ENCODE measurements at places on chromosomes 12 and 14.

DNA sequence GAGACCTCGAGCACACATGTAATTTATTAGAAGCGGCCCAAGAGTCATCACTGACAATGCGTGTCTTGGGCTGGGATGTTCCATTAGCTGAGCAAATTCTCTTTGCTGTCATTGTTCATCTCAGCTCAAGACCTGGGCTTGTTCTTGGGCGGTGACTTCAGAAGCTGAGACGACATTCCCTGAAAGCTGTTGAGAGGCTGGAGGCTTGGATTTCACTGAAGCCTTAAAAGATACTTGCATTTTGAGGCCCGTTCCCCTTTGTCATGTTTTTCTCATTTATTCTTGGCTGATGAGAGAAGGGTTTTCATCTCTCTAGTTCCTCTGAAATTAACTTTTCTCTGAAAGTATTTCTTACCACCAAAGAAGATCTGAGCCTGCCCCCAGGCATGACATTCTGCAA is 16.6 kb upstream of the SUSD6 start:
- H3K4me1 ChIP-seq, result no peaks in the 10 kb centered on the region
- no peak for DNase-seq
- H3K36me3 ChIP-seq, result no peaks in the 10 kb centered on the region
- no peak overlapping the region for H3K4me3 ChIP-seq

GRCh38 chr12:19615384-19615725 is 176.1 kb downstream of the AEBP2 start:
- DNase-seq, result no peak
- H3K27ac ChIP-seq, result no peak overlapping the region
- no peaks in the 10 kb centered on the region for H3K36me3 ChIP-seq

DNA sequence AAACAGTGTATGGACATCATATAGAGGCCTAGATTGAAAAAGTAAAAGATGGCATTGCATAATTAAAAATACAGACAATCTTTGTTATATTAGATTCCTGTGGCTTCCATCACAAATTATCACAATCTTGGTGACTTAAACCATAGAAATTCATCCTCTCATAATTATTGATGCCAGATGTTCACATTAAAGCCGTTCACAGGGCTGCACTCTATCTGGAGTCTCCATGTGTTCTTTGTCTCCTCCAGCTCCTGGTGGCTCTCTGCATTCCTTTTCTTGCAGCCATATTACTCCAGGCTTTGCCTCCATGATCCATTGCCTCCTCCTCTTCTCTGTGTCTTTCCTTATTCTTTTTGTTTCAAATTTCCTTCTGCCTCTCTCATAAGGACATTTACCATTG is 875.7 kb upstream of the USP15 start:
- H3K27ac ChIP-seq, result no peak overlapping the region
- H3K36me3 ChIP-seq, result no peaks in the 10 kb centered on the region
- H3K4me1 ChIP-seq, result no peaks in the 10 kb centered on the region
- no peaks in the 10 kb centered on the region for H3K27me3 ChIP-seq

- H3K36me3 ChIP-seq, result no peaks in the 10 kb centered on the region
- no peaks in the 10 kb centered on the region for H3K4me1 ChIP-seq
- H3K4me3 ChIP-seq, result no peak overlapping the region
- no peak overlapping the region for H3K27ac ChIP-seq
Measured at GRCh38 chr12:41151793-41152192, 36.3 kb upstream of the PDZRN4 start.

GRCh38 chr14:96424109-96424989 is 32.4 kb downstream of the AK7 start:
- peak; percentile 9 for DNase-seq
- H3K4me1 ChIP-seq, result peaks cover 2% of the 10 kb centered on the region
- H3K27ac ChIP-seq, result no peak overlapping the region
- H3K4me3 ChIP-seq, result peak overlapping the region; percentile 75

GRCh38 chr14:37023875-37024565 is 148.4 kb downstream of the SLC25A21 start:
- H3K4me1 ChIP-seq, result no peaks in the 10 kb centered on the region
- H3K4me3 ChIP-seq, result no peak overlapping the region
- no peaks in the 10 kb centered on the region for H3K27me3 ChIP-seq
- no peaks in the 10 kb centered on the region for H3K36me3 ChIP-seq
- H3K27ac ChIP-seq, result no peak overlapping the region

GRCh38 chr12:109463756-109464155 is 13.3 kb downstream of the KCTD10 start:
- DNase-seq, result no peak
- peak overlapping the region; percentile 76 for H3K27ac ChIP-seq
- peaks cover 31% of the 10 kb centered on the region for H3K4me1 ChIP-seq
- H3K27me3 ChIP-seq, result no peaks in the 10 kb centered on the region
- H3K4me3 ChIP-seq, result peak overlapping the region; percentile 17

DNA sequence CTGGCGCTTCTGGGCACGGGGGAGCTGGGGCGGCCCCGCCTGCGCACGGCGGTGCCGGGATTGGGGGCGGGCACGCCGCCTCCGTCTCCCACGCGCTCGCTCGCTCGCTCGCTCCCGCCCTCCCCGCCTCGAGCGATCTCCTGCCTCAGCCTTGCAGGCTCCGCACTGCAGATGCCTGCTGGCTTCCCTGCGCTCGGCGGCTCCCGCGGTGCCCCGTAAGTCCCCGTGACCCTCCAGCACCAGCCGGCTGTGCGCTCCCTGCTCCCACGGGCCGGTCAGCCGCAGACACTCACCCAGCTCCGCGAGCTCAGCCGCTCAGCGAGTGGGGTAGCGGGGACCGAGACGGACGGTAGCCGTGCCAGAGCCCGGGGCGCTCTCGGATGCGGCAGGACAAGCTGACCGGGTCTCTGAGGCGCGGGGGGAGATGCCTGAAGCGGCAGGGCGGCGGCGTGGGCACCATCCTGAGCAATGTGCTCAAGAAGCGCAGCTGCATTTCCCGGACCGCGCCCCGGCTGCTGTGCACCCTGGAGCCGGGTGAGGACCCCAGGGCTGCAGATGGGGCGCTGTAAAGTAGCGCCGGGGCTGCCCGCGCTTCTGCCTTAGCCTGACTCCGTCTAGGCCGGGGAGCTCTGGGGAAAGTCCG is at the start of gene TBC1D30:
Gene TBC1D30, plus strand, starts transcription at position 148 of the 643 bp plus-strand sequence. Its CDS starts 233 bp downstream, at position 381.
- DNase-seq, result no peak
- H3K4me1 ChIP-seq, result peaks cover 8% of the 10 kb centered on the region
- H3K27me3 ChIP-seq, result peaks cover 57% of the 10 kb centered on the region
- peak within 1 kb of the TSS; percentile 54 for H3K4me3 ChIP-seq
- H3K27ac ChIP-seq, result no peak within 1 kb of the TSS
- H3K36me3 ChIP-seq, result no peaks in the 10 kb centered on the region

DNA sequence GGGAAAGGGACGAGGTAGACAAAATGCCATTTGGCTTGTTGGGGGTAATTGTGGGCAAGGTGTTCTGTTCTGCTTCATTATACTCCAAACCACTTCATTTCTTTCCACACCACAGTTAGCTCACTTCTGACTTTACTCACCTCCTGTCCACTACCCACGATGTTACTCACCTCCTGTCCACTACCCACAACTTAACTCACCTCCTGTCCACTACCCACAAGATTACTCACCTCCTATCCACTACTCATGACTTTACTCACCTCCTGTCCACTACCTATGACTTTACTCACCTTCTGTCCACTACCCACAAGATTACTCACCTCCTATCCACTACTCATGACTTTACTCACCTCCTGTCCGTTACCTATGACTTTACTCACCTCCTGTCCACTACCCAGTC is 10.1 kb upstream of the TWF1 start:
- no peak overlapping the region for H3K4me3 ChIP-seq
- H3K36me3 ChIP-seq, result no peaks in the 10 kb centered on the region
- no peak for DNase-seq
- no peak overlapping the region for H3K27ac ChIP-seq

GRCh38 chr12:107233551-107233950 is 140.2 kb upstream of the CRY1 start:
- peaks cover 5% of the 10 kb centered on the region for H3K4me1 ChIP-seq
- H3K36me3 ChIP-seq, result no peaks in the 10 kb centered on the region
- peaks cover 22% of the 10 kb centered on the region for H3K27me3 ChIP-seq
- no peak for DNase-seq

Data from T-helper 2 cell treated with Interferon-gamma antibody and Interleukin-4, amounts not matched to agents 5 μg/mL and 100 μg/mL, for 36 hours (primary cell).